ENCODE measurements at places on chromosomes 11 and 22. TPM values are rescaled to one million over a fixed set of nuclear protein-coding genes. Genes with fewer than 3 reads are reported as not detected.

DNA sequence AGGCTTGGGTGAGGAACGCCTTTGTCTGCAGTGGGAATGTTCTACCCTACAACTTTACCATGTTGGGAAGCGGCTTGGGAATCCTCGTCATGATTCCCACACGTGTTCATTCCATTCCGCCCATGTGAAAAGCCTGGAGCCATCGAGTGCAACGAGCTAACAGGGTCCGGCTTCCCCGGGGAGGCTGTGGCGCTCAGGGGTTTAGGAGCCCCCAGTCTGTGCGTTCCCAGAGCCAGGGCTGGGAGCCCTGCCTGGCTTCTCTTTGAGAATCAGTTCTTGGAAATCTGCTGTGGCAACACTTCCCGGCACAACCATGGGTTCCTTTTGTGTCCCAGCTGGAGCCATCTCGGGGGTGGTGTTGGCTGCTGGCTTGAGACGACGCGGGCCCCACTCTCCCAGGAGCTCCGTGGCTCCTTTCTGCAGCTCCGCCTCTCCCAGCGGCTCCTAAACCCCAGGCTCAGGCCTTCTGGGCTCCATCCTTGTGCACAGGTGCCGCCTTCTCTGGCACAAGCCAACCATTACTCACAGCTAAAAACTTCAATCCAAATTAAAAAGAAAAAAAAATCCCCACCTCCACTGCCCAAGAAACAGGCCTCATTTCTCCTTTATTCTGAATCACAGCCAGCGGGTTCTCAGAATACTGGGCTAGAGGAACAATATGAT lies 18.7 kb upstream of the PPFIA1 start:
- DNase-seq: no peak

Gene NARS2
- total RNA-seq: 9.9 TPM

DNA sequence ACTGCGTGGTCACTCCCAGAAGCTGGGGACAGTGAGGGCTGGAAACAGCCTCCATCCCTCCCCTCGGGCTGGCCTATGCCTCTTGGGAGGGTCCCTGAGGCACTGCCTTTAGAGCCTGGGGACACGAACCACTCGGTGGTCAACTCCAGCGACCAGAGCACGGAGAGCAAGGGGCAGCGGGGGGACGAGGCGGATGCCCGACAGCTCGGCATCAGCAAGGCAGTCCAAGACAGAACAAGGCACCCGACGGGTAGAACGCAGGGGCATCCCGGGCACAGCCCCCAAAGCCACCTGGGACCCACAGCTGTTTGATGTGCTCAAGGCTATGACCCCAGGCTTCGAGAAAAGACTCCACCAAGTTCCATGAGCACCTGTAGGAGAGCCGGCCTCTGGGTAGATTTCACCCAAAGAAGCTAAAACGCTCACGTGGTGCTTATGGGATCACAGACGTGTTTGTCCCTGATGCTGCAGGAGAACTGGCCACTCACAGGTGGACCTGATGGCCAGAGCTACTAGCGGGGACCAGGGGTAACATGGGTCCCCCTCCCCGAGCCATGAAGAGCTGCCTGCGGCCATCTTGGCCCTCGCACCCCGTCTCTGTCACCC lies 510 bp upstream of the LSP1 start:
- DNase-seq: no peak

- no peak for DNase-seq
Observed at GRCh38 chr11:118661425-118662301, 17.8 kb downstream of the TREH start.

DNA sequence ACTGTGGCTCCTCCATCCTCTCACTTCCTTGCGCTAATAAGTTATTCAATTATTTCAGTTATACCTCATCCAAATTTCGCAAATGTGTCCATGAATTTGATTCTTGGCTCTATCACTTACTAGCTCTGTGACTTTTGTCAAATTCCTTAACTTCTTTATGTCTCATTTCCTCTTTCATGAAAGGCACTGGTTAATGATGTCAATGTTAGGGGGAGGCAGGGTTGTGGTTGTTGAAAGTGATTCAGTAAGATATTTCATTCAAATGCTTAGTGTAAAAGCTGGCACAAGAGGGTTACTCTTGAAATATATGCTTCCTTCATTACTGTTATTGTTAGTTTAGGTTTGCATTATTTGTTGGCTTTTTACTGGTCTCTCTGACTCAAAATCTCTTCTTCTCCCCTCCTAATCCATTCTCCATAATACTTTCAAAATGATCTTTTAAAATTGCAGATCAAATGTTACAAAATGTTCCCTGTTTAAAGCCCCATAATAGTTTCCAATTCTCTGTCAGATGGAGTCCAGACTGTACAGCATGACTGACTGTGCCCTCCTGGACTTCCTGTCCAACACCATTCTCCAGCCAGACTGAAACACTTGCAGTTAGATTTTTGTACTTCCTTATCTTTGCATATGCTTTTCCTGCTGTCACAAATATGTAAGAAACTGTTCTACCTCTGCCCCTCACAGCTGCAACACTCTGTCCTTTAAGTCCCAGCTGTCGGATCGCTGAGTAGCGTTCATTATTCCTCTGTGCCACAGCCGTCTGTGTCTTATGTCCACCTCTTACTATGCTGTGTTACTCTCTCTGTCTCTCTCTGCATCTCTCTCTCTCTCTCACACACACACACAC lies 510.6 kb upstream of the RAG2 start:
- DNase-seq: no peak

Gene CARD10
- 6.0 TPM for total RNA-seq

GRCh38 chr11:62024936-62025486 lies 57.6 kb upstream of the FTH1 start:
- peak; percentile 20 for DNase-seq

Gene SEPTIN3
- not detected for total RNA-seq

- DNase-seq: peak; percentile 57
Observed at GRCh38 chr22:37167176-37167980, 17.7 kb upstream of the IL2RB start.

Gene PANX3
- not detected for total RNA-seq

GRCh38 chr11:7688238-7688826 lies 15.0 kb upstream of the CYB5R2 start:
- DNase-seq: no peak

Gene OR51A4
- not detected for total RNA-seq

- DNase-seq: no peak
Observed at GRCh38 chr11:117000014-117000737, 98.1 kb downstream of the SIK3 start.

Gene JAML
- 5.4 TPM for total RNA-seq

DNA sequence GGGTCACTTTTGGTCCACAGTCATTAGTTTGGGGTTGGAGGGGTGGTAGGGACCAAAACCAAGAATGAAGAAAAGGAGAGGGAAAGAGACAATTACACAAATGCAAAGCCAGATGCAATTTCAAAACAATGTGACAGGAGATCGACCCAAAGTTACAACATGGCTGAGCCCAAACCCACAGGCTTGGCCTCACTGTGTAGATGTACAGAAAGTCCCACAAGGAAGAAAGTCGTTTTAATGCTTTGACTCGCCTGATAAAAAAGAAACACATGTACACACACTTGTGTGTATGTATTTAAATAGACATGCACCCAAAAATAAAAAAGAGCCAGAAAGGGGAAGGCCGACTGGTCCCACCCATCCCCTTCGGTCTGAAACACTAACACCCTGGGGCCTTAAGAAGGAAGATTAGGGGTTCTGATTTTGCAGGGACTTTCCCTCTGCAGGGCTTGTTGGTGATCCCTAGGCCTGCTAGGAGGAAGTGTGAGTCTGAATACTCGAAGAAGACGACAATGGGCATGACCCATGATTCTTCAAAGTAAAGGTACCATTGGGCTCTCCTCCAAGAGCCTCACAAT lies 104.1 kb downstream of the ETS1 start:
- DNase-seq: no peak

DNA sequence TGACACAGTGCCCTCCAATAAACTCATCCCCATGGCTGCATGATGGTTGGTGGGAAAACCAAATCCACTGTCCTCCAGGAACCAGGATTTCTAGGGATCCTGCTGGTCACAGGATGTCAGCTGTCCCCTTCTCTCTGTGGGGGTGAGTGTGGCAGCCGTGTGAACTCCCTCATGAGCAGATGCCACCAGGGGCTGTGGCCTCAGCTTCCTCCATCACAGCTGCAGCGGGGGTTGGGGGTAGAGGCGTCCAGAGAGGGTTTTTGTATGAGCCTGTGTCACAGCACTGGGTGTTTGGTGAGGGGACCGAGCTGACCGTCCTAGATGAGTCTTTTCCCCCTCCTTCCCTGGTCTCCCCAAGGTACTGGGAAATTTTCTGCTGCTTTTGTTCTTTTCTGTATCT lies 26.4 kb downstream of the IGLL5 start:
- no peak for DNase-seq

Gene KRTAP5-10
- not detected for total RNA-seq

DNA sequence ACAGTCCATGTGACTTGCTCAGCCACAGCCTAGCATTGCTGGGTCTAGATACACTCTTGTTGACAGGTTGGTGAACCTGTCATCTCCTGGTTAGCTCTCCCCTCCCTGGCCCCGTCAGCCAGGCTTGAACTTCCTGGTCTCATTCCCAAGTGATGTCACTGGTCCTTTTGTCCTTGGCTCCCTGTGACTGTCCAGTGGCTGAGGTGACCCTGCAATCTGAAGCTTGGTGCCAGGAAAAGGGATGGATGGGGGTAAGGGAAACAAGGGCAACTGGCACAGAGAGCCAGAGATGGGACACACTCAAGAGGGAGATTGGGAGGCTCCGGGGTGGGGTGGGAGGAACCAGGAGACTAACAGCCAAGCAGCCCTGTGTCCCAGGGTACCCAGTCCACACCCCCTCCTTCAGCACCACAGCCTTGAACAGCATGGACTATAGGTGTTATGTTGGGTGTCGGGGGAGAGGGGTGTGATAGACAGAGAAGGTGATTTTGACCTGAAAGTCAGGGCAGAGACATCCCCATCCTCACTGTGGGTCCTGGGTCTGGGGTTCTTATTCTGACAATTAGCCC lies 63.8 kb upstream of the THY1 start:
- peak; percentile 75 for DNase-seq

Gene JRKL
- total RNA-seq: 7.6 TPM

Gene C11orf21
- 23.2 TPM for total RNA-seq

DNA sequence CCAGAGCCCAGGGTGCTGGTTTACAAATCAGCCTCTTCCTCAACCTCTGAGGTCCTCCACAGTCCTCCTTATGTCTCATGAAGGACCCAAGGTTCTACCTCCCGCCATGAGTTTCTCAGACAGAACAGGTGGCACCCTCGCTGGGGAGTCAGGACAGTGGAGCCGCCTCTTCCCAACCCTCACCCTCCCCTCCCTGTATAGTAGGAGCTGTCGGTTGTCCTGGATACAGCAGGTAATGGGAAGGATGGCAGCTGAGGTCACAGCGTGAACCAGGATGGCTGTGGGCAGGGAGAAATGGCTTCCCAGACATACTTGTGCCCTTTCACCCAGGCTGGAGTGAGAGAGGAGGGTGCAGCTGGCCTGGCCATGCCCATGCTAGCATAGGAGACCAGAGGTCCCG lies 134.6 kb downstream of the CHST1 start:
- no peak for DNase-seq

GRCh38 chr11:86476109-86476861 lies 101.6 kb downstream of the CCDC81 start:
- DNase-seq: no peak

DNA sequence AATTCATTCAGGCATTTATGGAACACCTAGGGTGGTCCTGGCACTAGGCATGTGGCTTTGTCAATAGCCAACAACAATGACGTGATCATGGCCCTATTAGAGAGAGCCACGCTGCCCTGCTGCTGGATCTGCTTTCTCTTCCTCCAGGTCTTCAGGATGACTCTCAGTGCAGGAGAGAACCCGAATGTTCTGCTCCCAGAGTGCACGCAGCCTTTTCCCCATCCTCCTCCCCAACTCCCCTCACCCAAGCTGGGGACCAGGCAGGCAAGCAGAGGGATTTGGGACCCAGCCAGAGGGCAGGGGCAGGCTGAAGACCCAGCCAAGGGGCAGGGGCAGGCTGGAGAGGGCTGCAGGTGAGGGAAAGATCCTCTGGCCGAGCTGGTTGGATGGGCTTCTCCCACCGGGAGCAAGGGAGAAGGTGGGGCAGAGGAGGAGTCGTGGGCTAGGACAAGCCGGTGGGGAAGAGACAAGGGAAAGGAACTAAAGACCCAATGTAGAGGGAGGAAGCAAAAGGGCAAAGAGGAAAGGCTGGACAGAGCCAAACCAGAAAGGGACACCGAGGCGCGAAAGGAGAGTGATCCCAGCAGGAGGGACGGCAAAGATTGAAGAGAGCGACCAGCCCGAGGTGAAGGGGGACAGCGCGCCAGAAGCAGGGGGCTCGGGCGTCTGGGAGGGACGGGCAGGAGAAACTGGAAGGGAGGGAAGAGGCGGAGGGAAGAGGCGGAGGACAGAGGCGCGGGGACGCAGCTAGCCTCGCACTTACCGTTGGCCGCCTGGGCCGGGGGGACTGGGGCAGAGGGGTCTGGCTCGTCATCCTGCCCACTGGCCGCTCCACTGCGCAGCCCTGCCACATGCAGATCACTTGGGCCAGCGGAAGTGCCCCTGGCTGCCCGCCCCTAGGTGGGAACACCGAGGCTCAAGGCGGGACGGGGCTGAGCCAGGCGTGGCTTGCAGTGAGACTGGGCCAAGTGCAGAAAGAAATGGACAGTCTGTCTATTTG lies at the start of gene KCTD14:
TSS of gene KCTD14 (minus strand) at position 880 of the 1,000 bp plus-strand sequence. CDS start at position 853, 27 bp downstream.
- DNase-seq: no peak

Gene MRGPRX3
- total RNA-seq: not detected

GRCh38 chr11:7538466-7539454 lies 25.0 kb downstream of the PPFIBP2 start:
- DNase-seq: no peak

GRCh38 chr11:64095949-64096348 lies 60.2 kb downstream of the FLRT1 start:
- no peak for DNase-seq

Gene SOX6
- 34.6 TPM for total RNA-seq

- DNase-seq: no peak
Observed at GRCh38 chr11:103266167-103266831, 157.1 kb downstream of the DYNC2H1 start.

Gene CBLIF
- not detected for total RNA-seq

Measured in cardiac septum (tissue), 1 donor.